Astrocyte of the cerebellum (primary cell): ENCODE measurements at places on chromosomes 12 and 14.

- DNase-seq = no peak
Observed at GRCh38 chr12:10249690-10250455, 37.2 kb downstream of the GABARAPL1 start.

DNA sequence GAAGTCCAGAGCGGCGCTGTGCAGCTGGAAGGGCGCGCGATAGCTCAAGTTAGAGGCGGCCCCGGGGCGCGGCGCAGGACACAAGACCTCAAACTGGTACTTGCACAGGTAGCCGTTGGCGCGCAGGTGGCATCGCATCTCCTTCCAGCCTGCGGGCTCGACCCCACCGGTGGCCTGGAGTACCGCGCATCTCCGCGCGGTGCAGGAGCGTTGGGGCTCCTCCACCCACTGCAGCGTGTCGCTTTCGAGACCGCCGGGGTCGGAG lies 553 bp downstream of the CLEC14A start:
- no peak for DNase-seq

- peak; percentile 53 for DNase-seq
Observed at GRCh38 chr12:65229441-65229840, 49.0 kb upstream of the MSRB3 start.

GRCh38 chr14:36784541-36784940 lies 122.9 kb downstream of the PAX9 start:
- DNase-seq = no peak

- no peak for DNase-seq
Observed at GRCh38 chr12:7175493-7175892, 14.0 kb upstream of the PEX5 start.

DNA sequence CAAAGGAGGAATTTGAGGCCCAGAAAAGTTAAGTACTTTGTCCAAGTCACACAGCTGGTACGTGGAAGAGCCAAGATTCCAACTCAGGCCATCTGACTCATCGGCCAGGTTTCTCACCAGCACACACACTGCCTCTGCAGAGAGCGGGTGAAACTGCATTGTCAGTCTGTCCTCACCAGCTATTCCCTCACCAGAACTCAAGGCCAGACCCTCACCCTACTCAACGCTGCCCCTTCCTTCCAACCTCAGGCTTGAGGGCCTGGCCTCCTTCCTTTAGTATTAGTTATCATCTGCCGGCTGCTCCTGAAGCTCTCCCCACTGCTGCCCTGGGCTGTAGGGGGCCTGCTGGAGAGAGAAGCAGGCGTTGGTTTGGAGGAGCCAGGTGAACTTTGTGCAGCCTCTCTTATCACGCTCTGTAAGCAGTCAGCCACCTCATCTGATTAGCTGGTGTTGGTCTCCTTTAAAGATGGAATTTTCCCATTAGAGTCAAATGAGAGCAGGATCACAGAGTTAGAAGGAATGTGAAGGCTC lies 16.6 kb upstream of the PLEK2 start:
- peak; percentile 24 for DNase-seq

- DNase-seq = no peak
Observed at GRCh38 chr12:119725523-119725922, 57.6 kb downstream of the PRKAB1 start.

DNA sequence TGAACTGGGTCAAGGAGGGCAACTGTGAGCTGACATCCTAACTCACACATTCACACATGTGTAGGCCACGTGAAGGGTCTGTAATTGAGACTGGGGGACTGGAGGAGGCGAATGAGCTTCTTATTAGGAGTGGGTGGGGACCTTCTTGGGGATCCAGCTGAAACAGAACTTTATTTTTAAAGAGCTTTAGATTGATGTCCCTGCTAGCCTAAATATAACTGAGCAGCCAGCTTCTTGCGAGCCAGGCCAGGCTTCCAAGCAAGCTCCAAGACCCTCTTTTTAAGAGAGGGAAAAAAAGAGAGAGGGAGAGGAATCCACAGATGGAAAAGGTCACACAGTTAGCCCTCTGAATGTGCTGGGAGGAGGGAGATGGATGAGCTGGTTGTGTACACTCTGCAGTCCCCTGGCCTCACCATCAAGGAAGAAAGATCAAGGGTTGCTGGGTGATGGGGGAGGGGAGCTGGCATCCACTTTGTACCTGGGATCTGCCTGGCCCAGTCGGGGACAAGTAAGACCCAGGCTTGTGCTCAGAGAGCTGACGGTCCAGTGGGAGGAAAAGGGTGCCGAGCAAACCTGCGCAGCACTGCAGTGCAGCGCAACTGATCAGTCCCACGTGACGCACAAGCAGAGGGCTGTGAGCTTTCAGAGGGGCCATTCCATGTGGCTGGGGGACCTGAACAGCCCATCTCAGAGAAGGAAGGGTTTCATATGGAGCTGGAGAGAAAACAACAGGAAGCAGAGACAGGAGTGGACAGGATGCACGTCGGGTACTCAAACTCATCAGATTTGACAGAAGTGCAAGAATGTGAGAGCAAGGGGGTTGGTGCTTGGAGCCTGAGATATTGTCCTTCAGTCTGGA lies 154.5 kb downstream of the ZFP36L1 start:
- DNase-seq = no peak

GRCh38 chr12:109706747-109707469 lies 6.7 kb upstream of the FAM222A start:
- DNase-seq = no peak

DNA sequence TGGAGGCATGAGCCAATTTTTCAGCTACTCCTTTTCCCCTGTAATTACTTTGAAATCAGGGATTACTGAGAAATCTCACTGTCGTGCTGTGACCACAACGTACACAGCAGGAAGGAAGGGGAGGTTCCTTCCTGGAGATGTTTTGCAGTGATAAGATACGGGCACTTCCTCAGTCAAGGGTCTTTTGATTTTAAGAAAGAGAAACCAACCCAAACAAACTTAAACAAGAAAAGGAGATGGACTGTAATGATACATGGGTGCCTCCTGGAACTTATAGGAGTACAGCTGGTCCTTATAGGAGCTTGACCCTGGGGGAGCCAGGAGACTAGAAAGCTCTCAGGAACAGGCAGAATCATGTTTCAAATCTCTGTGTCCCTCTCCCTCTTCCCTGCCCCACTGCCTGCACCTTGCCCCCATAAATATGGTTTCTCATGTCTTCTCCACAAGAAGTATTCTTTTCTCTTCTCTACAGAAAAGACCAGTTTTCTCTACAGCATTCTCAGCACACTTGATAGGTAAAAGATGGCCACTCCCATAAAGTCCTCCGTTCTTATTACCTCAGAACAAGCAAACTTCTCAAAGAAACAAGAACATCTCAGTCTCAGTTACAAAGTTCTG lies 281.1 kb upstream of the AMIGO2 start:
- no peak for DNase-seq
